ENCODE measurements at places on chromosomes 2 and 18. TPM values are rescaled to one million over a fixed set of nuclear protein-coding genes. Genes with fewer than 3 reads are reported as not detected.

DNA sequence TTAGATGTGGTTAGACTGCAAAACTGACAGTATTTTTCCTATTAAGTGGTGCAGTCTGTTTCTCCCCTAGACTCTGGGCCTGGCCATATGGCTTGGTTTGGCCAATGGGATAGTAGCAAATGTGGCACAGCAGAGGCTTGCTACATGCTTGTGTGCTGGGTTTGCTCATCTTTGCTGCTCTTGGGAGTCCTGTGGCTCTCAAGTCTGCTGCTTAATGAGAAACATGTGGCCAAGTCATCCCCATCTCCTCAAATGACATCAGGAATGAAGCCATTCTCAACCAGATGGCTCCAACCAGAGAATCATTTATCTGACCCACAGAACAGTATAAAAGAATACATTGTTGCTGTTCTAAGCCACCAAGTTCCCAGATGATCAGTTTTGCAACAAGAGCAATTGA is 57.1 kb upstream of the PAX3 start:
- DNase-seq = no peak

Gene COPS8
- 280 TPM for total RNA-seq

GRCh38 chr2:28233164-28233676 is 159.4 kb upstream of the FOSL2 start:
- DNase-seq = no peak

- DNase-seq = peak; percentile 74
Measured at GRCh38 chr2:85539361-85540132, 579 bp downstream of the MAT2A start.

GRCh38 chr18:10893761-10894160 is 255.6 kb downstream of the PIEZO2 start:
- no peak for DNase-seq

GRCh38 chr2:60556175-60556574 is 2.7 kb upstream of the BCL11A start:
- DNase-seq = no peak

DNA sequence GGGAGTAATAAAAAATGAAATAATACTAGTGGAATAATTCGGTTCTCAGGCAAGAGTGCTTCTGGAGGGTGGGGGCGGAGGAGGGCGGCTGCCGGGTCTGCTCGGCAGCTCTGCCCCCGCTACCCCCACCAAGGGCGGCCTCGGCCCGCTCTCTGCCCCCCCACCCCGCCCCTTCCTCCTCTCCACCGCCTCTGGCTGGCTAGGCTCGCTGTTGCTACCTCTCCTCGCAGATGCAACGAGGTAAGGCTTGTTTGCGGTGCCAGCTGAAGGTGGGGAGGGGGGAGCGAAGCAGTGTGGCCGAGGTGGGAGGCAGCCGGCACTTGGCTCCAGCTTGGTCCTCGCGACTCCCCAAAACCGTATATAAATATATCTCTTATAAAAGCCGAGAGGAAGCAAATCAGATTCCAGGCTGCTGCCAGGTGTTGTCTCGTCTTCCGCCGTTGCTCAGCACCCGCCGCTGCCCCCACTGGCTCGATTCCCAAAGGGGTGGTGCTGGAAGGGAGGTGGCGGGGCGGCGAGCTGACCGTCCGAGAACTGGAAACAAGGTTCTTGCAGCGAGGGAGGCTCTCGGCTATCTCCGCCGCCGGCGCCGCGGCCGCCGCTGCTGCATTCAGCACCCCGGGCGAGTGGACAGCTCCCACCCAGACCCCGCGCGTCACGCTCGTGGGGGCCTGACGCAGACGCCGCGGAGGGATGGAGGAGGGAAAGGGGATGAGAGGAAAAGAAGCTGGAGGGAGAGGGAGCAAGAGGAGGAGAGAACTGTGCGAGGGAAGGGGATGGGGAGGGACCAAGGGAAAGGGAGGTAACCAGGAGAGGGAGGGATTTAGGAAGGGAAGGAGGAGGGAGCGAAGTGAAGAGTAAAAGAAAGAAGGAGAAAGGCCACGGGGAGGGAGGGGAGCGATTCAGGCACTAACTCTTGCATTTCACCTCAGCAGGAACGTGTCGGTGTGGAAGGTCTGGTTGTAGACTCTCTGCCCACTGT is at the start of gene MARCHF4:
Gene MARCHF4 (minus strand): TSS at position 763 of the 982 bp plus-strand sequence. CDS start 2,223 bp downstream, outside the sequence.
- DNase-seq = peak; percentile 88

Gene DOK6
- total RNA-seq = not detected

DNA sequence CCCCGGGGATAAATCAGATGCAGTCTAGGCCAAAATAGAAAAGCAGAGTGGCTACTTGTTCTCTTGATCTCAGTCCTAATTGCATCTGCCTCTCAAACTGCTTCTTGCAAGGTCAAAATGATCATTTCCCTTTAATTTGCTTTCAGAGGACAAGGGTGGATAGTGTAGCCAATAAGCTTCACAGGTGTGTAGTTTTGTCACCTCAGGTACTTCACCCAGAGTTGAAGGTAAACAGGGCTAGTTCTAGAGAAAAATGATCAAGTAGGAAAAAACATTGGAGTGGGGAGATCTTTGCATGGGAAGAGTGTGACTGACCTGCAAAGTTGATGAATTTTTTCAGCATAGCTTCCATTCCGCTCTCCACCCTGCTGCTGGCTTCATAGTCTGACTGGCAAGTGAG is 8.7 kb downstream of the ERICH2 start:
- DNase-seq = no peak

Gene KCNG2
- not detected for total RNA-seq

DNA sequence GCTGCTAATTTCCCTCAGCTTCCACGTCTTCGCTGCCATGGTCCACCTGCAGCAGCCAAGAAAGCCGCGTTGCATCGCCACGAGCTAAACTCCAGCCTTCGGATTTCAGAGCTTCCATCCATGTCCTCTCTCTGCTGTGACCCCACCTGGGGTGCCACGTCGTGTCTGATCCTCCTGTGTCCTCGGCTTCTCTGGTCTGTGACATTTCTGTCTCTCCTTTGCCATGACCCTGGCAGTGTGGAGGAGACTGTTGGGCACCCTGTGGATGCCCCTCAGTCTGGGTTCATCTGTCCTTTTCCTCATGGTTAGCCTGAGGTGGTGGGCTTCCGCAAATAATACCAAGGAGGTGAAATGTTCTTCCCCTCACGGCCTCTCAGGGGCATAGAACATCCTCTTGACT is 106.8 kb downstream of the RTP5 start:
- DNase-seq = no peak

- no peak for DNase-seq
Measured at GRCh38 chr2:224359569-224359968, 42.3 kb downstream of the FAM124B start.

Gene SERPINB5
- not detected for total RNA-seq

DNA sequence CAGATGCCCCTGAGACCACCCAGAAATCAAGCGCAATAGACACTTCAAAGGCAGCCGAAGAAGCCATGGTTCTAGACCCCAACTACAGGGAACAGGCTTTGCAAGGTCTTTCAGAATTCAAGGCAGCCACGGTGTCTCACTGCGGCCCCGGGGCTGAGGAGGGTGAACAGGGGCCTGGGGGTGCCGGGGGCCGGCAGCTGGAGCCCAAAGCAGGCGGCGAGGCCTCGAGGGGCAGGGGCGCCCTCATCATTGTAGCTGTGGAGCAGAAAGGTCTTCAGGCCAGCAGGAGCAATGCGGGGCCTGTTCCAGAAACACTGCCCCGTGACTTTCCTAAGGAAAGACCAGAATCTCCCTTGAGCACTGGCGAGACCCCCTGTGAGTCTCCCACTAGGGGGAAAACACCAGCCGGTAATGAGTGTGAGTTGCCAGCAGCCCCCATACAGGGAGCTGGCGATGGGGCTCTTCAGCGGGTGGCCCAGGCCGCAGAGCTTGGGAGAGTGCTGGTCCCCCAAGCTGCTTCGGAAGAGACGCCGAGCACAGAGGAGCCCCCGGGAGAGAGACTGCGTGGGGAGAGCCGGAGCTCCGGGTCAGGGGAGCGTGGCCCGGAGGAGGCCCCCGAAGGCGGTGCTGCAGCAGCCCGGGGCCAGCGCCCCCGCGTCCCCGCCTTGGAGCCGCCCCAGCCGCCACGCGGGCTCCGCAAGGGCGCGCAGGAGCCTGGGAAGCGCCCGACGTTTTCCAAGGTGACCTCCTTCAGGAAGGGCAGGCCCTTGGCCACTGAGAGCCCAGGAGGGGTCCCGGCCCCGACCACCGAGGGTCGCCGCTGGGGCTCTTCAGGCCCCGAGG is 79.1 kb downstream of the ARHGEF4 start:
- DNase-seq = no peak

GRCh38 chr2:156675896-156676295 is 239.7 kb downstream of the GPD2 start:
- no peak for DNase-seq

DNA sequence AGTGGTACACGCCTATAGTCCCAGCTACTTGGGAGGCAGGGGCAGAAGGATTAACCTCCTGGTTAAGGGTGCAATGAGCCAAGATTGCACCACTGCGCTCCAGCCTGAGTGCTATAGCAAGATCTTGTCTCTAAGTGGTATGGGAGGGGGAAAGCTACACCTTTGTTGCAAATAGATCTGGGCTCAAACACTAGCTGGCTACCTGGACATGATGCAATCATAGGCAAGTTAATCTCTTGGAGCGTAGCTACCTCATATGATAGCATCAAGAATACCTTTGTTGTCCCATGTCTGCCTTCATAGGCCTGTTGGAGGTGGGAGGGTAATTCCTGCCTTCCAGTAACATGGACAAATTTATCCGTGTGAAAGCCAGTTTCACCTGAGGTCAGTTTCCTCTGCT is 15.7 kb downstream of the KLHL29 start:
- no peak for DNase-seq

- no peak for DNase-seq
Measured at GRCh38 chr2:127205218-127206125, 14.6 kb downstream of the CYP27C1 start.

DNA sequence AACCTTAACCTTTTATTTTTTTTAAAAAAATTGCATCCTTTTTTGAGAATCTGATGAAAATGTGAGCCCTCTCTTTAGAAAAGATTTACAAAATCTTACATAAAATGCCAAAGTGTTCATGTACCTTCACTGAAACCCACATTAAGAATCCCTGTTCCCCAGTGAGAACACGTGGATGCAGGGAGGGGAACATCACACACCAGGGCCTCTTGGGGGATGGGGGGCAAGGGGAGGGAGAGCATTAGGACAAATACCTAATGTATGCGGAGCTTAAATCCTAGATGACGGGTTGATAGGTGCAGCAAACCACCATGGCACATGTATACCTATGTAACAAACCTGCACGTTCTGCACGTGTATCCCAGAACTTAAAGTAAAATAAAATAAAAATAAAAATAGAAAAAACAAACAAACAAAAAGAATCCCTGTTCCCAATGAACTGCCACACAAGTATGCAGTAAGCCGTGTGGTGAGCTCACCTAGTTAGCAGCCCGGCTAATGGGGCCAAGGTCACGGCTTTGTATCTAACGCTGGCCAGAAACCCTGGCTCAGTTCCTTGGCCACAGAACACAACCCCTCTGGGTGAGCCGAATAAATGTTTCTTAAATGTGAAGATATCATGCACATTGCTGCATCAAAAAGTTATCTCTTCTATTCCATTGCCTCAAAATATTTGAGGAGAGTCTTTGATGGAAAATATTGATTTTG is 41.4 kb downstream of the CHST9 start:
- DNase-seq = no peak

DNA sequence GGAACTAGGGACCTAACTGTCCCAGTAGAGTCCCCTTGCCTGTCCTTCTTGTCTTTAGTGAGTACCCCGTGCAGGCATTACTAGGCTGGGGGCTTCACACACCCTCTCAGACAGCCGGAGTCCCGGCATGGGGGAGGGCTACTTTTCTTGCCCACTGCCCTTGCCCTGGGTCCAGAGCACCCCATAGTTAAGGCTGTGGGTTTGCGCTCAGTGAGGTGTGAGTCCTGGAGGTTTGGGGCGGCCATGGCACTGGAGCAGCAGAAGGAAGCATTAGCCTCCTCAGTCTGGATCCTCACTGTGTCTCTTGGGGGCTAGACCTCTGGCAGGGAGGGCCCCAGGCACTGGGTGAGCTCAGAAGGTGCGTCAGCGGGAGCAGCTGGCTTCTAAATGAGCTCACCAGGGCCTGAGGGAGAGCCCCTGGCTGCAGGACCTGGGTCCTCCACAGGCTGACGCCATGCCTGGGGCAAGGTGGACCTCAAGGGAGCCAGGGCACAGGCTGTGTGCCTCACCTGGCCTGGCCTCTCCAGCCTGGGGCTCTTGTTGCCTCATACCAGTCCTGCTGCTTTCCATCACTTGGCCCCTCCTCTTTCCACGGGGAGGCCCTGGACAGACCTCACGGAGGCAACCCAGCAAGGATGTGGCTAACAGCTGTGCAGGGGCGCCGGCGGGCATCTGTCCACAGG is 27.4 kb downstream of the HS6ST1 start:
- DNase-seq = no peak

Gene VWA3B
- not detected for total RNA-seq

DNA sequence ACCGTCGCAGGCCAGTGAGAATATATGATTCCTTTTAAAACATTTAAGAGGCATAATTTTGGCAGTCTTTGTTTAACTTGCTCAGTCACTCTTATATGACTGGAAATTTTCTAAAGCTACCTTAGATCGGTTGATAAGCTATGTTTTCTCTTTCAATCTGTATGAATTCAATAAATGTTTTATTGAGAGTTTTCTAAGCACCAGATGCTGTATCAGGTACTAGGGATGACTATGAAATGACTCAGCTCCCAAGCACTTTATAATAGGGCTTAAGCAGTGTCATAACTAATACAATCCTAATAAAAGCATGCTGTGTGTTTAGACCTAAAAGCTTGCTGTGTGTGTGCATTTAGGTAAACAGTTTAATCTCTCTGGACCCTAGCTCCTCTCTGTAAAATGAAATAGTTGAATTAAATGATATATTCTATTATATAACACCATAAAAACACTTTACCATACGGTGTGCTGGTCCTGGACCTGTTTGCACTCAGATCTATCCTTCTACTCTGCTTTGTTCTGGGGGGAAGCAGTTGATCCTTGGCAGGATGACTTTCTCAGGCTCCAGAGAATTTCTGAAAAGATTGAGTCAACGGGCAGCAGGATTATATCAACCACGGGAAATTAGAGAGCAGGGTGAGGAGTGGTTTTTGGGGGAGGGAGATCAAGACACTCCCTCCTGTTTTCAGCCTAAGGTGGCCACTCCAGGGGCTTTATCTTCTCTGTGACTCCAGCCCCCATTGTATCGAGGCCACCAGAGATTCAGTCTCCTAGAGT is 26.1 kb upstream of the SLC38A11 start:
- no peak for DNase-seq

- peak; percentile 8 for DNase-seq
Measured at GRCh38 chr2:176814740-176815367, 397.7 kb upstream of the HNRNPA3 start.

Gene GALNT13
- not detected for total RNA-seq

Gene SPR
- 35.8 TPM for total RNA-seq

Gene CTAGE1
- total RNA-seq = 0.11 TPM

DNA sequence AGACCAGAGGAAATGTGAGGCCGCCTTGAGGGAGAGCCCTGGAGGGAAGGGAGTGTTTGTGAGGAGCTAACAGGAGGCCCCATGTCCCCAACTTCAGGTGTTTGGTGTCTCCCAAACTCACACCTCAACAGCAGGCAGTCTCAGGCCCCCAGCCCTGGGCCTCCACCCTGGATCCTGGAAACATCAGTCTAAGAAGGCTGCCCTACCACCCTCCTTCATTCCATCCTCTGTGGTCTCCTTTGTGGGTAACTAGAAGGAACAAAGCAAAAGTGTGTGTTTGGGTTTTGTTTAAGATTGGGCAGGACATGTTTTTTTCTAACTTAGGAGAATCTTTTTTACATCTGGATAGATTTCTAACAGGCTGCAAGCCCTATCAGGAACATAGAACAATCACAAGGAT is 404.3 kb downstream of the BCL11A start:
- no peak for DNase-seq

- no peak for DNase-seq
Measured at GRCh38 chr18:35335866-35336265, 8.4 kb downstream of the ZNF24 start.

Gene FAP
- total RNA-seq = 21.1 TPM

Gene UGT1A4
- not detected for total RNA-seq

Gene SAG
- not detected for total RNA-seq

All from SJSA1 (cell line).